Effector memory CD8-positive, alpha-beta T cell (primary cell): ENCODE measurements at places on chromosomes 3 and 15.

GRCh38 chr15:38695249-38696108, 130.9 kb upstream of the RASGRP1 start:
- DNase-seq: no peak

DNA sequence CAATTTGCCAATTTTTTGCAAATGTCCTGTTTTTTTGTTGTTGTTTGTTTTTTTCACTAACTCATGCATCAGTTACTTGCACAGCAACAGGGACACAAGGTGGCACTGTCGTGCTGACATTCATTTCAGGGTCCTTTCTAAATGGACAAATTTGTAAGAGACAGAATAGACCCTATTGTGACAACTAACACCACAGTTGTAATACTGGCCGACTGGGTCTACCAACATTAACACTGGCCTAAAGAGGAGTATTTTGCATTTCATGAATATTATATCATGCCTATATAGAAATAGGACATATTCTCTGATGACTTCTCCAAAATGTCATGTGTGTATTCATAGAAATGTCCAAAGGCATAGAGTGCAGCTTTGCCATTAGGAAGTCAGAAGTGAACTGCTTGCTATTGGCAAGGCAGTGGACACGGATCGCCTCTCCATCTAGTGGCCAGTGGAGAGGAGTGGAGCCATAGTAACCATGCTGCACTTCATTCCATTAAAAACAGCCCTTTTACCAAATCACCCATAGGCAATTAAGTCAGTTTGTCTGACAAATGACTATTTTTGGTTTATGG, 54.8 kb downstream of the ZBTB20 start:
- peak; percentile 55 for DNase-seq

DNA sequence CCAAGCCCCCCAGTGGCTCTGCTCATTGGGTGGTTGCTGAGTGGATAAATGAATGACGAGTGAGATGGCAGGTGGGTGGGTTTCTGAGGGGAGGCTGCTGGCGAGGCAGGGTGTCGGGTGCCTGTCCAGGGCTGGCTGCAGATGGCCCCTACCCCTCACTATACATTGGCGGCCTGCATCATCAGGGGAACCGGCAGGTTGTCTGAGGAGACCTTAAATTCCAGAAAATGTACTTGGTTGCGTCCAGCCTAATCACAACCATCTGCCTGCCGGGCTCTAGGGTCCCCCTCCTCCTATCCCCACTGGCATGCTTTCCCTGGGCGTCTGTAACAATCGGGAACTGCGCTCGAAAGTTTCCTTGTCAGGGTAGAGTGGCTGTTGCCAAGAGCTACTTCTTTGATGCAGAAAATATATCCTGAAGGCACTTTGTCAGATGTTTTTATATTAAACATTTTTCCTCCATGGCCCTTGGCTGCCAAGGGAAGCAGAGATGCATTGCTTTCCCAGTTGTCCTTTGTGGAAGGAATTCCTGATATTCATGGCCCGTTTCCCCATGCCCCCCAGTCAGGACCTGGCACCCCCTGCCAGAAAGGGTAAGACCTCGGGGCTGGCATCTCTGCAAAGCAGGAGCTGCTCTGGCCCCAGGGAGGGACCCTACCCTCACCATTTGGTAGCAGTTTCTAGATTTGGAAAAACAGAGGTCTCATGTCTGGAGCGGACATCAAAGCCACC, 22.9 kb downstream of the SMAD6 start:
- no peak for DNase-seq

GRCh38 chr15:33795070-33795469, 173.2 kb upstream of the CHRM5 start:
- DNase-seq: no peak

DNA sequence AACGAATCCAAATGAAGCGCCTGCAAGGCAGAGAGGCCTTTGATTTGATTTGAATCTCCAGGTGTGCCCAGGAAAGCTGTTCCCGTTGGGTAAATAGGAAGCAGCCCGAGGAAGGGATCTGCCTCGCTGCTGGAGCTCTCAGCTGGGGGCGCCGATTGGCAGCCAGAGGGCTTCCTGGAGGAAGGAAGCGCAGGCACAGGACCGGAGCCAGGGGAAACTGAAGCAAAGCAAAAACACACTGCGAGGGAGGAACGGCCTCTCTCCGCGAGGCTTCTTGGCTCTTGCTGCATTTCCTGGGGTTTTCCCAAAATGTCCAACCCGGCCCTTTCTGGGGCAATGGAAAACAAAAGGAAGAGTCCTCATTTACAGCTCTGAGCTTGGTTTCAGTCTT, 80.3 kb downstream of the TMEM266 start:
- no peak for DNase-seq

DNA sequence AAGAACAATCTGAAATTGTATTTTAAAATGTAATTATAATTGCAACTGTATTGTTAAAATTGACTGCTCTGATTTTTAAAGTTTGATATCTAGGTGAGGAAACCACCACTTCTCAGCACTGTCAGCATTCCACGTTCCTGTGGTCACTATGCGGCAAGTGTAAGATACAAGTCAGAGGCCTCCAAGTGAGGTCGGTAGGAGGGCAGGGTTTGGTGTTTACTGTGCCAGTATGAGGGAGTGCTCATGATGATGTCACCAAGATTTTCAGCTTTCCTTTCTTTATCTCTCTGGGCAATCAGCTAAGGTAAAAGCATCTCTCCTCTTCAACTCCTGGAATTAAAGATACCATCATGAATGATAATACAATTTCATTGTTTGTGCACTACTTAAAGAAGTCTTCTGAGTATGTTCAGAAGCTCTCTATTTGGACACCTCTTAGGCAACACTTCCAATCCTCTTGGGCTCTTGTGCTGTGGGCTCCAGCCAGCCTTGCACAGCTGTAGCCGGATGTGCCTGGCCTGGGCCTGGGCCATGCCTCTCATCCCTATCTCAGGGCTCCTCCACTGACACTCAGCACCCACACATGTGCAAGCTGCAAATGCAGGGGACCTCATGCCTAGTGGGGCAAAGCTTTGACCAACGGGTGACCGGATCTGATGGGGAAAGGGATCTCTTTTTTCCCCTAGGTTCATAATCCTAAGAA, 42.9 kb downstream of the CCR3 start:
- peak; percentile 67 for DNase-seq

GRCh38 chr3:78867409-78868372, 900.1 kb downstream of the ROBO1 start:
- no peak for DNase-seq

- DNase-seq: no peak
Measured at GRCh38 chr3:37787153-37787867, 74.4 kb upstream of the CTDSPL start.

GRCh38 chr3:71005702-71006321, 577.7 kb downstream of the FOXP1 start:
- DNase-seq: no peak

DNA sequence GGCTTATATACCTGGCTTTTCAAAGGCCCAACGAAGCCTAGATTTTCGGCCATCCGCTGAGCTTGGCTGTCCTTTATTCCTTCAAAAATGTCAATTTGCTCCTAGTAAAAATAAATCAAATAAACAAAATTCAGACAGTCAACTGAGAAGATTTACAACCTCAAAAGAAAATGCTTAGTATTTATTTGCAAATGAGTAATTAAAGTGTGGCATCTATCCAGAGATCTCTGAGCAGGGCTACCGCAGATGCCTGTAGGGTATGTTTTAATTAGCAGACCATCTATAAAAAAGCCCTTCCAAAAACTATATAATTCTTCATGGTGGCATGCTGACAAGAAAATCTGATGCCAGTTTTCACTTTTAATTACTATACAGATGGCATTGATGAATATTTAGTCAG, 136.2 kb downstream of the SUCLG2 start:
- DNase-seq: no peak

GRCh38 chr3:11155341-11156025, 1.2 kb downstream of the HRH1 start:
- no peak for DNase-seq

GRCh38 chr3:112847692-112848091, 1.0 kb upstream of the CD200R1L start:
- DNase-seq: peak; percentile 33

GRCh38 chr3:18247776-18248310, 177.3 kb downstream of the SATB1 start:
- DNase-seq: no peak

- DNase-seq: no peak
Measured at GRCh38 chr3:194640829-194641228, 7.6 kb upstream of the TMEM44 start.

DNA sequence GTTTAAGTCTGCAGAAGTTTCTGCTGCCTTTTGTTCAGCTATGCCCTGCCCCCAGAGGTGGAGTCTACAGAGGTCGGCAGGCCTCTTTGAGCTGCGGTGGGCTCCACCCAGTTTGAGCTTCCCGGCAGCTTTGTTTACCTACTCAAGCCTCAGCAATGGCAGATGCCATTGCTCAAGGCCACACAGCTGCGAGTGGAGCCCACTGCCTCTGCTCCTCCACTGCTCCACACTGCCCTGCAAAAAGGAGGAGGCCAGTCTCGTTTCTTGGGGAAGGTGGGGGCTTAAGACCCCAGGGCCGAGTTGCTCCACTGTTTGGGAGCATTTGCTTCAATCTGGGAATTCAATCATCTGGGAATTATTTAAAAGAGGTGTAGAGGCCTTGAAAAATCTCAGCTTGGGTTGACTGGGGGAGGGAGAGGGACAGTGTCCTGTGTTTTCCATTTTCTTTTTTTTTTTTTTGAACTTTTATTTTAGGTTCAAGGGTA, 144.6 kb upstream of the MEF2A start:
- no peak for DNase-seq

DNA sequence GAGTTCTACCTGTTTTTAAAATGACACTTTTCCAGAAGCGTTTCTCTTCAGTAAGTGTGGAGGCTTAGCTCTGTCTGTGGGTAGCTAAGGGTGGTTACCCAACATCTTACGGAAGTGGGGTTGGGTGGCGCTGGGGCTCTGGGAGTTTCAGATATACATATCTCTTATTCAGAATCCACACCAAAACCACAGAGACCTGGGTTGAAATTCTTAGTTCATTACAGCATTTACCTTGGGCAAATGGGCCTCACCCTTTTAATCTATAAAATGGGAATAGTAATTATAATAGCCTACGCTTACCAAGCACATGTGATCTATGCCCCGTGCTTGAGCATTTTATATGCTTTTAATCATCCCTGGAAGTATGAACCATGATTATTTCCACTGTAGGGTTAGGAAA, 9.4 kb downstream of the PTPRG start:
- no peak for DNase-seq

DNA sequence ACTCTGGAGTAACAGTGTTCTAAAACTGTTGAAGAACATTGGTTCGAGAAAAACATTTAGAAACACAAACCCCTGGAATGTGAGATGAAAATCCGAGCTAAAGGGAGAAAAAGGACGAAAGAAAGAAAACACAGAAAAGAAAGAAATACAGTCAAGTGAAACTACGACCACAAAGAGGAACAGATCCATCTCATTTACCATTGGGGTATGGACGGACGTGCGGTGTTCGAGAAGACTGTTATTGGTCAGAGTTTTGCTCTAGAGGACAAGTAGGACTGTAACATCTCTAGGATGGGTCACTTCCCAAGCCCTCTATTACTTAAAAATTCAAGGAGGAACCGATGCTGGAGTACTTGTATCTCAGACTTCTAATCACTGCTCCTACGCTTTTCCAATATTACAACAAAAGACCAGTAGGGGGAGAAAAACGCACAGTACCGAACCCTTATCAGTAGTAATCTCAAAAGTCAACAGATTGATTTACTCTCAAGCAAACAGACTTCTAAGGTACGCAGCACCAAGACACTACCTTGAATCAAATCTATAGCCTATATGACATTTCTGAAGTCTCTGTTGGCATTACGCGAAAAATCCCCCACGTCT, 1.1 kb upstream of the PIK3CA start:
- no peak for DNase-seq

GRCh38 chr15:77584201-77584600, 48.5 kb downstream of the LINGO1 start:
- DNase-seq: no peak

- peak; percentile 4 for DNase-seq
Measured at GRCh38 chr3:52670621-52671521, 14.8 kb downstream of the PBRM1 start.

- DNase-seq: no peak
Measured at GRCh38 chr3:197748597-197749314, 927 bp upstream of the FYTTD1 start.

GRCh38 chr3:7204848-7205156, 343.9 kb downstream of the GRM7 start:
- DNase-seq: no peak

DNA sequence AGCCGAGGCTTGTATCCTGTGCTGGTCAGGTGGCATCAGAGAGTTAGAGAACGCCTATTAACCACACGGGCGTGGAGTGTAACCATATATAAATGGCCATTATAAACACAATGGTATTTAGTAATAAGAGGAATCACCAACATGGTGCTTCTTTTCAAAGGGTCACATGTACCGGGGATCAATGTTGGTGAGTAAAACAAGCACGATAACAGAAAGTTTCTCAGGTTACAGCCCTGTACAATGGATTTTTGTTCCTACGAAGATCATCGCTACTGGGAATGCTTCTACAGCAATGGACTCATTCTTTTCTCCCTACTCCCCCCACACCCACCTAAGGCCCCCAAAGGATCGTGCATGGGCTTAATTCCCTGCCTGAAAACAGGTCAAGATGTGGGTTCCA, 42.5 kb downstream of the MEIS2 start:
- no peak for DNase-seq

- no peak for DNase-seq
Measured at GRCh38 chr3:76502076-76502475, 537.8 kb upstream of the ROBO2 start.

GRCh38 chr15:65115542-65115941, 542 bp upstream of the UBAP1L start:
- DNase-seq: no peak

DNA sequence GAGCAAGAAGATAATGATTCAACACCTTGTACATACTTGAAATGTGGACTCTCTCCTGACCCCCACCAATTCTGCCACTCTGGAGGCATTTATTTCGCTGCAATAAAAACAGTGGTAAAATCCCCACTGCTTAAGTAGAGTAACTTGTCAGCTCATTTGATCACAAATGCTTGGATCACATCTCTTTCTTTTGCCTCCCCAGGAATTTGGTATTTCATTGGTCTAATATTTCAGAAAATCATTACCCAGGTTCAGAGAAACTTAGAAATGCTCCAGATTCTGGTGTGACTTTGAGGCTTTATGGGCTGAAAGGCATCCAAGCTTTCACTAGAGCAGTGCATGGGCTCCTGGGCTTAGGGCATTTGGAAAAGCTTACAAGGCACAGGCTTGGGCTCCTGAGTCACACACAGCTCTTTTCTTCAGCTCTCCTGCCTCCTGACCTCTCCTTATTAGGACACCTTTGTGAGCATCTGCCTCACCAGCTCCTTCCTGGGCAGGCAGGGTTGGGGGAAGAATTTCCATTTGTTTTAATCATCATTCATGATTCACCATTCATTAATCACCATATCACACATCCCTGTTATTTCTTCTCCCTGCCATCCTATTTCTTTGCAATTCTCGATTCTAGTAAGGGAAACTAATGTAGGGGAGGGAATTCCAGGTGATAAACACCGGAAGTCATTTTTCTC, 22.5 kb downstream of the CDCP1 start:
- no peak for DNase-seq
